SW 1271 (cell line): ENCODE measurements at places on chromosomes 1 and 21.
A peak's percentile ranks its signal among the peaks of the same experiment; 100 is the strongest.

- peak; percentile 56 for DNase-seq
Observed at GRCh38 chr1:112707221-112708001, 484 bp upstream of the RHOC start.

- no peak for DNase-seq
Observed at GRCh38 chr1:242605521-242605920, 81.0 kb upstream of the PLD5 start.

DNA sequence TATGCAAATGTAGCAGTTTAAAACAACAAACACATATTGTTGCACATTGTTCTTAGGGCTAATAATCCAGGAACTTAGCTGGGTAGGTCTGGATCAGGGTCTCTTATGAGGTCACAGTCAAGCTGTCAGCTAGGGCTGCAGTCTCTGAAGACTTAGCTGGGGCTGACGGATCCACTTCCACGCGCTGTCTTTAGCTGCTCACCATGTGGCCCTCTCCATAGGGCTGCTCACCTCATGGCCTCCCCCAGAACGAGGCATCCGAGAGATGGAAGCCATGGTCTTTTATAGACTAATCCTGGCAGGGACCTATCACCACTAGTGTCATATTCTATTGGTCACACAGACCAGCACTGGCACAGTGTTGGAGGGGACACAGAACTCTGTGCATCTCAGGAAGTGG lies 8.7 kb upstream of the OXCT2 start:
- no peak for DNase-seq

GRCh38 chr1:115725600-115725999 lies 42.9 kb downstream of the CASQ2 start:
- DNase-seq = no peak

DNA sequence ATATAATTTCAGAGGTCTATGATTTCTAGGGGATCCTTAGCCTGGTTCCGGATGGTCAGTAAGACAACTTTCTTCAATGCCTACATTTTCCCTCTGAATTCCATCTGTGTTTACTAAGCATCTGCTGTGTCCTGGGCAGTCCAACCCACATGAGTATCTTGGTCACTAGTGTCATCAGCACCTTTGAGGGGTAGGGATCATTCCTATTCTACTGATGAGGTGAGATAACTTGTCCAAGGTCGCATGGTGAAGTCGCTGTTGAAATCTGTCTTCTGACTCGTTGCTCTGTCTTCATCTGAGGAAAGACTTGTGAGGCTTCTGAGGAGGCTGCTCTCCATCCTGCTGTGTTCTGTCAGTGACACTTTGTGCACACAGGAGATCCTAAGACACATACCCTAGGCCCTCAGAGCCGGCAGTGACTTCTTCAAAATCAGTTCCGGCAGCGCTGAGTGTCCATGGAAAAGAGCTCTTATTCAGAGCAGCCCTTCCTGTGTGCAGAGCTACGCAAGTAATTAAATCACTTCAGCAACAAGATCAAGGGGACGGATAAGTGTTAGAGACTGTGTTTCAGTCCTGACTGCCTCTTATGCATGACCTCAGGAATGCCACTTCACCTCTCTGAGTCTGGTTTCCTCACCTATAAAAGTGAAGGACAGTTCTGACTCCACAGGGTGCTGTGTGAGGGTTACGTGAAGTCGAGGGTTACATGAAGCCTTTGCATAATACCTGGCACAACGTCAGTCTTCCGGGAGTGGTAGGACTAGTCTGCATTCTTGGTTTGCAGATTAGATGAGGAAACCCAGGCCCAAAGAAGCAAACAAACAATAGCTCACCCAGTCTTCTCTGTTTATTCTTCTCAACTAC lies 28.4 kb downstream of the AK2 start:
- DNase-seq = no peak

DNA sequence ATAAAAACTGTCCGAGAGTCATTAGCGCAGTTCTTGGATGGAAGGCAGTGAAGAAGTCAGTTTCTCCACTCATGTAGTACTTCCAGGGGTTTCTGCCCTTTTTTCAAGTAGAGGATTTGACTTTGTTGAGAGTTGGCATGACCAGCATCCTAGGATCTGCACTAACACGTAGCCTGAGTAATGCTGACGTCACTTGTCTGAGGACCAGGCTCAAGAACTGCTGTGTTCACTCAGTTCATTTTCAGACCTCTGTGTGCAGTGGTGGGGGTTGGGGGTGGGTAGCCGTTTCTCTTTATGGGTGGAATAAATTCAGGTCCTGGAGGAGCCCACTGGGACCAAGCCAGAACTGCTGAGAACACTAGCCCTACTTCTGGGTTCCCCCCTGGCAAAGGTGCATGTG lies 53.3 kb downstream of the MRPS6 start:
- DNase-seq = no peak

DNA sequence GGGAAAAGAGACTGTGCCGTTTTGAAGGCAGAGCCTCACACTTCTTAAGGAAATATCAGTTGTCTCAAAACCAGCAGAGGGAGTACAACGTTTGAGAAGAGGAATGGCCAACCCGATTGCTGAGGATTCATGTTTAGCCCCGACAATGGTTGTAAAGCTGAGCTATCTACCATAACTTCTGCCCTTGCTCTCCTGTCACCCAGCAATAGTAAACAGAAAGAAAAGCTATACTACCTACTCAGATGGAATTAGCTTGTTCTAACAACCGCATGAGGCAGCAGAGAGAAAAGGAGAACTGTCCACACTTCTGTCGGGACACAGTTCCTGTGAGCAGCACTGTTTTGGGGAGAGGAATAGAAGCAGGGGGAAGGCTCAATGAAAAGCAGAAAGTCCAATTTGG lies 91.2 kb downstream of the SLC45A1 start:
- DNase-seq = no peak

GRCh38 chr21:40837456-40837855 lies 9.5 kb downstream of the DSCAM start:
- no peak for DNase-seq

DNA sequence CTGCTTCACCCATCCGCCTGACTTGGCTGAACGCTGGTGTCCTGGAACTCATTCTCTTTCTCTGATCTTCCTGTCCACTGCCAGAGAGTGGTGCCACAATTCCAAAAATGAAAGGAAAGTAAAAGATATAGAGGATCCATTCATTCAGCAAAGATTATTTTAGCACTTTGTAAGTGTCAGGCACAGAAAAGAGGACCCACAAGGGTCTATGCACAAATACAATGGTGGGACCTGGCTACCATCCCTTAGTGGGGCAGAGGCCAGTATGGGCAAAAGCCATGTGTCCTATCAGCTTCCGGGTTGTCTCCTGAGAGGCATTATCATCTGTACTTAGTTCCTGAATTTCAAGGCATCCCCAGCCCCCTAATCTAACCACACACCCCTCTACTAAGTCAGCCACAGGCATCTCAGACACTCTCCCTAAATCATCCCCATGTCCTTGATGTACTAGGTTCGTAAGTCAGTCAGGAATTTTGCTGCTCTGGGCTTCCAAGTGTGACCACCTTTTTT lies 19.0 kb downstream of the SSR2 start:
- no peak for DNase-seq

- DNase-seq = peak; percentile 68
Observed at GRCh38 chr1:109619576-109620400, at the start of the genes AMPD2 and GNAT2. AMPD2 (plus strand) TSS chr1:109619837; CDS start chr1:109621176, 1,339 bp downstream. GNAT2 (minus strand) TSS chr1:109619616; CDS start chr1:109612870, 6,746 bp downstream.

- no peak for DNase-seq
Observed at GRCh38 chr1:216014086-216014485, 409.2 kb downstream of the USH2A start.

GRCh38 chr1:226738421-226738994 lies 574 bp downstream of the ITPKB start:
- no peak for DNase-seq

GRCh38 chr1:106793651-106794050 lies 262.8 kb upstream of the PRMT6 start:
- no peak for DNase-seq

- no peak for DNase-seq
Observed at GRCh38 chr1:68188060-68188538, 44.2 kb downstream of the WLS start.

DNA sequence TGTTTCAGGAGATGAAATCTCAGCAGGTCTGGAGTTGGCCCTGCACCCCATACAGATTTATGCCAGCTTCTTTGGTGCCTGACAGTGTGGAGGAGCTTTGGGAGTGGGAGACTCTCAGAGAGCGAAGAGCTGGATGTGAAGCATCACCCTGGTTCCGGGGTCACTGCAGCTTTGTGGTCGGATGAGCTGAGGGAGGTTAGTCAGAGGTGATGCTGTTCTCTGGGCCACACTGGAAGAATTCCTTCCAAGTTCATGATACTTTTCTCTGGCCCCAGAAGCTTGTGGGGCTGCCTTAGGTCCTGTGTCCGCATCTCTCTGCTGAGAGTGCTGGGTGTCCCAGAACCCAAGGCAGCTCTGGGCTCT lies 467.8 kb downstream of the CAMTA1 start:
- DNase-seq = no peak

DNA sequence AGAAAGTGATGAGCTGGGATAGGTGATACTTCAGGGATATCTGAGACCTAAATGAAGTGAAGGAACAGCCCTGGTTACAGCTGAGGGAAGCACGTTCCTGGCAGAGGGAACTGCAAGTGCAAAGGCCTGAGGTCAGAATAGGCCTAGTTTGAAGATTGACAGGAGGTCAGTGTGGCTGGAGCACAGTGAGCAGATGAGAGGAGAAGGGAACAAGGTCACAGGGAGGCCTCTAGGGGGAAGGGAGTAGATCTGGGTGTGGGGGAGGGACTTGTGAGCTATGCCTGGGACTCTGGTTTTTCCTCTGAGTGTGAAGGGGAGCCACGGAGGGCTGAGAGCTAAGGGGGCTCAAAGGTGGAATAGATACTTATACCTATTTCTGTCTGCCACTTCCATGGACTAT lies 736.4 kb downstream of the MATN1 start:
- no peak for DNase-seq

- no peak for DNase-seq
Observed at GRCh38 chr1:156070548-156070947, 9.6 kb downstream of the RAB25 start.

- DNase-seq = no peak
Observed at GRCh38 chr1:156910309-156910782, 10.1 kb upstream of the LRRC71 start.

DNA sequence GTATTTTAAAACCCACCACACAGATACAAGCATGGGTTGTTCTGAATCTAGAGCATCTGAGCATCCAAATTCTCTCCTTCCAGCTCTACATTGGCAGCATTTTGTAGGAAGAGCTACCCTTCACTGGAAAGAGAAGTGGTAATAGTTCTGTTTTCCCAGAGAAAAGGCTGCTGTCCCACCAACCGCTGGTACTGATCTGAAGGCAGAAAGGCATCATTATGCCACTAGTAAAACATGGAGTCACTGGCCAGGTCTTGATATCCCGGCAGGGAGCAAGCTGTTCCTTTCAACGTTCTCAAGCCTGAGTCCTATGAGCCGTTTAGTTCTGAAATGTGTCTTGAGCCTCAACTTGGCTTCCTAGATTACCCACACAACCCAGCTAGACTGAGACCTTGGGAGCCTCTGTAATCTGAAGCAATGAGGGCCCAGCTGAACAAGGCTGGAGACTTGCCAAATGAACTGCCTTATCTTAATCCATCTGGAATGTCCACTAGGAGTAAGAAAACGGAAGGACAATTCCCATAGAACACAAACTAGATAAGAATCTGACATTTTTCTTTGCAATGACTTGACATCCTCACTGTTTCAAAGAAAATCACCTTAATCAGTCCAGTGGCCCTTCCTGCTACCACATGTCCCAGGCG lies 116.8 kb downstream of the KCNH1 start:
- DNase-seq = no peak

DNA sequence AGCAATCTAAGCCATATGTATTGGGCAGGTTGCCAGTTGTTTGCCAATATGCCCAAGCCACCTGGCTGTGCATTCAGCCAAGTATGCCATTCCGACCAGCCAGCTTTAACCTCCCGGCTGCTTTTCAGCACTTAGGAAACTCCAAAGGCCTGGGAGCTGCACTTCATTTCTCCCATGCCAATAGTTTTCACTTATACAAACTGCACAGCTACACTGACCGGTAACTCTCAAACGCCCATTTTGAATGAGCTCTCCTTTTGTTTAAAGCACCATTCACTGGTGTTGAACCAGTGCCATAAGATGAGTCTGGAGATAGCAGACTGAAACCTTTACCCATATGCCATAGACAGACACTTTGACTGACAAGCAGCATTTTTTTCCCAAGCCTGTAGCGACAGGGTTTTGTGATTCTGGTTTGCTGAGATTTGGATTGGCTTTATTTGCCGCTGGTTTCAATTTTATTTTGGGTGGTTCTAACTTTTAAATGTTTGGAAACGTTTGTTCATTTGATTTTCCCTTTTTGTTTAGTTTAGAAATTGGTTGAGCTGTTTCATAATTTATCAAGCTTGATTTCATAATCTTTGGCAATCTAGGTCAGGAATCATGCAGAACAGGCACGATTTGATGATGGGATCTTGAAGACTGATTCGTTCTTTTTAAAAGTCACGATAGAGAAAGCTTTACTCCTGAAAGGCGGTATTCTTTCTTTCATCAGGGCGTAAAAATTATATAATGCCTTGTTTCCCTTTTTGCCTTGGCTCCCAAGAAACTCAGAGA lies 144.6 kb downstream of the NFIA start:
- no peak for DNase-seq

GRCh38 chr1:206646504-206646903 lies 11.2 kb downstream of the DYRK3 start:
- no peak for DNase-seq
